ENCODE measurements at places on chromosomes 1 and 21.
A peak's percentile ranks its signal among the peaks of the same experiment; 100 is the strongest.

GRCh38 chr1:30009720-30010119, 713.7 kb downstream of the MATN1 start:
- peak; percentile 38 for DNase-seq

DNA sequence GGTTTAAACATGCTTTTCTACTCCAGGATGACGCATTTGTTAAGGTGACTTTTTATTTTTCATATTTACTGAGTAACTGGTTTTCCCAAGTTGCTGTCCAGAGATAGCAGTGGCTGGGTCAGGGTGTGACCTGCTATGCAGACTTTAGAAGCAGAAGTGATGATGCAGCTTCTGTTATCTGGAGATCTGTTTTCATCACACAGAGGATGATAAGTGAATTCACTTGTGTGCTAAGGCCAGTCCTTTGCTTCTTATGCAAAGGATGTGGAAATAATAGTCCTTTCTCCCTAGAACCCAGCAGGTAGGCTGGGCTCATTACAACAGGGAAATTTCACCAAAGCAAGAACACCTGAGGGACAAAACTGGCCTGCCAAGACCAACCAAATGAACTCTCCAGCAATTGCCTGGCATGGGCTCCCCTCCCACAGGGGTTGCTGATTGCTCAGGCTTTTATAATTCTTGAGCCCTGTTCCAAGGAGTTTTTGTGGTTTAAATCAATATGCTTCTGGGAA, 97.8 kb upstream of the LPGAT1 start:
- no peak for DNase-seq

DNA sequence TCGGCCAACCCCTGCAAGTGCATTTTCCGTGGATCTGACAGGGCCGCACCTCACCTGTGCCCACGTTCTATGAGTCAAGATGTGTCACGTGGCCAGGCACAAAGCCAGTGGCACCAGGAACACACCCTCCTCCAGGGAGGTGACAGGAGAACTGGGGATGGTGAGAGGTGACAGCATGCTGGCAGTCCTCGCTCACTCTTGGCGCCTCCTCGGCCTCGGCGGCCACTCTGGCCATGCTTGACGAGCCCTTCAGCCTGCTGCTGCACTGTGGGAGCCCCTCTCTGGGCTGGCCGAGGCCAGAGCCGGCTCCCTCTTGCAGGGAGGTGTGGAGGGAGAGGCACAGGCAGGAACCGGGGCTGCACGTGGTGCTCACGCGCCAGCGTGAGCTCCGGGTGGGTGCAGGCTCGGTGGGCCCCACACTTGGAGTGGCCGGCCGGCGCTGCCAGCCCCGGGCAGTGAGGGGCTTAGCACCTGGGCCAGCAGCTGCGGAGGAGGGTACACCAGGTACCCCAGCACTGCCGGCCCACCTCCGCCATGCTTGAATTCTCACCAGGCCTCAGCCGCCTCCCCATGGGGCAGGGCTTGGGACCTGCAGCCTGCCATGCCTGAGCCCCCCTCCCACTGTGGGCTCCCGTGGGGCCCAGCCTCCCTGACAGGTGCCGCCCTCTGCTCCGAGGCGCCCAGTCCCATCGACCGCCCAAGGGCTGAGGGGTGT, 11.6 kb upstream of the TTC34 start:
- DNase-seq, result no peak

DNA sequence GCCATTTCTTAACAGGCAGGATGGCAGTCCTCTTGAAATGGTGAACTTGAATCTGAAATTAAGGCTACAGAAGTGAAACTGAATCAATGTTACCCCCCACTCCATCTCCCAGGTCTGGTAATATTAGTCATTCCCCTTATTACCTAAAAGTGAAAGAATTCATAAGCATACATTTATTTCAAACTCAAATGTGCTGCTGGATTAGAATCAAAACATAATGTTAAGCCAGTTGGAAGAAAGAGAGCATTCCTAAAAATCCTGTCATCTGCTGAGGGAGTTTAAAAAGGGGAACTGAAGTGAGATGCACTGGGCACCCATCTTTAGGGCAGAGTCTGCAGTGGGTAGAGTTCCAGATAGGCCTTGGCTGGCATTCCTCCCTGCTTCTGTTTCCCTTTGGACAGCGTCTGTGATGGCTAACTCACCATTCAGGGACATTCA, 17.4 kb downstream of the KIAA0319L start:
- no peak for DNase-seq

DNA sequence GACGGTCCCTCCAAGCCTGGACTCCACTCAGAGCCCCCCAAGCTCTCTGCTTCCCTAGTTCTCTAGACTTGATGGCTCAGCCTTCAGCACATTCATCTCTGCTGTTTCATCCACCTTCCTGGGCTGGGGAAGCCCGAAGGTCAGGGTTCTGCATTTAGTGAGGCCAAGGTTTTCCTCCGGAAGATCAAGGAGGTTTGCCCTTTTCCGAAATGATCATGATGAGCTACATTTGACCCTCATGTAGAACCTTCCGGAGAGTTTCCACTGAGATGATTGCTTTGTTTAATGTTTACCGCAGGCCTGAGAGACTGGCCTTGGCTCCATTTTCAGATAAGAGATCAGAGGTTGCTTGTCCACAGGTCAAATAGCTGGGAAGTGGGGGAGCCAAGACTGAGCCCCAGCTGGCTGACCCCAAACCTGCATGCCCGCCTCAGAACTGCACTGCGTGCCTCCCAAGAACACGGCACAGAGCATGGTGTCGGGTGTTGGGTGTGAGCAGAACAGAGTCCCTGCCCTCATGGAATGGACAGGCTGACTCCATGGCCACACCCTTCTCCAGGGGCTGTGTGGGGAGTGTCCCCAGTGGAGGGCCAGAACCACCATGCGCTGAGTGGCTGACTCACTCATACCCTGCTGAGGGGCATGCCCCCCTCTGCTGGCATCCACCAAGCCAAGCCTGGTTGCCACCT, 200.8 kb upstream of the TMEM51 start:
- DNase-seq, result no peak

- no peak for DNase-seq
These were observed 72.9 kb downstream of the UCHL5 start for GRCh38 chr1:192986110-192986747.

DNA sequence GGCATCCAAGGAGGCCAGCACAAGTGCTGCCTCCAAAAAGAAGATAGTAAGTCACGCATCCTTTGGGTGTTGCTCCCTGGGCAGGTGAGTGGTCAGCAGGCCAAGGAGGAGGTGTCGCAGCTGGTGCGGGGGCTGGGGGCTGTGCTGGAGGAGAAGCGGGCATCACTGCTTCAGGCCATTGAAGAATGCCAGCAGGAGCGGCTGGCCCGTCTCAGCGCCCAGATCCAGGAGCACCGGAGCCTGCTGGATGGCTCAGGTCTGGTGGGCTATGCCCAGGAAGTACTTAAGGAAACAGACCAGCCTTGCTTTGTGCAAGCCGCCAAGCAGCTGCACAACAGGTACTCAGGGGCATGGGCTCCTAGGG, 4.3 kb downstream of the TRIM46 start:
- DNase-seq, result peak; percentile 48

- DNase-seq, result no peak
These were observed 140.3 kb downstream of the LMX1A start for GRCh38 chr1:165216254-165216653.
